ENCODE measurements at places on chromosomes 5 and 9. TPM values are rescaled to one million over a fixed set of nuclear protein-coding genes. Genes with fewer than 3 reads are reported as not detected.

The TMEM38B gene
- total RNA-seq = 22.2 TPM

The KIAA0825 gene
- 0.38 TPM for total RNA-seq

The MFAP3 gene
- total RNA-seq = 16.0 TPM

The FAM170A gene
- not detected for total RNA-seq

The BAAT gene
- total RNA-seq = 0.16 TPM

The PDE6A gene
- not detected for total RNA-seq

The PCDHA10 gene
- total RNA-seq = not detected

The KCNIP1 gene
- total RNA-seq = not detected

The MRNIP gene
- 16.0 TPM for total RNA-seq

DNA sequence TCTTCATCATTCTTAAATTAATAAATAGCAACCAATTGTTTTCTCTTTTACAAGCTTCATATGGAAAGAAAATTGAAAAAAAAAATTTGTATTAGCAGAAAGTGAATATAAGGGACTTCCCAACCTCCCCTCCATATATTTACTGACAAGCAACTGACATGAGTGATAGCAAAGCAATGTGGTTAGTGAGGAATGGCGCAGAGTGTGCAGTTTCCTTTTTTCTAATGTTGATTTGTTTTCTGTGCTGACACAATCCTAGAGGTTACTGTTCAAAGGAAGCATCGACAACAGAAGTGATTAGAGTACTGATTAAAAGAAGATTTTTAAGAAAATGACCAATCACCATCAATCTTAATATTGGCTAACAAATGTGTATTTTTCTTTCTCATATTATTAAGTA is 1.7 kb upstream of the PTGER4 start:
- no peak for DNase-seq

GRCh38 chr5:23494558-23494957 is 12.9 kb upstream of the PRDM9 start:
- no peak for DNase-seq

DNA sequence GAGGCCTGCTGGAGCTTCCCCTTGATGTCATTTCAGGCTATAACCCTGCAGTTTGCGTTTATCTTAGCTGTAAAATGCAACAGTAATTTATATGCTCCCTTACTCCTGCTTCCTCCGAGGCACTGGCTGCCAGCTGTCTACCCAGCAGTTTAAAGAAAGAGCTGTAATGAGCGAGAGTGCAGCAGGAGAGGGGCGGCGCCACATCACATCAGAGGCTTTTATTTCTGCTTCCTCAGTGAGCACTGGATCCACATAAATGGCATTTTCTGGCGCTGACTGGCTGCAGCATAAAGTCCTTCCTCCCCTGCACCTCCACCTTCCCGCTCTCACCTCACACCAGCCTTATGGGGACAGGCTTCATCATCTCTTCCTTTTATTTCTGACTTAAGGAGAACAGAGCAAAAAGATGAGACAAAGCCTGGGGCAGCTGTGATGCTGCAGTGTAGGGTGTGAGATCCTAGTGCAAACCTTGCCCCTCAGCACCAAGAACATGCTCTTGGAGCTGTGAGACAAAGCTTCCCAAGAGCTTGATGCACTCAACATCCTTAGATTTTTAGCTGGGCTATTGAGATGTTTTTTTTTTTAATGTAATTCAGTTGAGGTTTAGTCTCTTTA is 829.6 kb upstream of the ZNF608 start:
- DNase-seq = no peak

GRCh38 chr9:131546336-131547084 is 1.2 kb downstream of the PRRT1B start:
- DNase-seq = no peak

GRCh38 chr5:158320934-158321333 is 462.0 kb upstream of the CLINT1 start:
- no peak for DNase-seq

GRCh38 chr5:3593771-3594509 is 1.7 kb upstream of the IRX1 start:
- no peak for DNase-seq

DNA sequence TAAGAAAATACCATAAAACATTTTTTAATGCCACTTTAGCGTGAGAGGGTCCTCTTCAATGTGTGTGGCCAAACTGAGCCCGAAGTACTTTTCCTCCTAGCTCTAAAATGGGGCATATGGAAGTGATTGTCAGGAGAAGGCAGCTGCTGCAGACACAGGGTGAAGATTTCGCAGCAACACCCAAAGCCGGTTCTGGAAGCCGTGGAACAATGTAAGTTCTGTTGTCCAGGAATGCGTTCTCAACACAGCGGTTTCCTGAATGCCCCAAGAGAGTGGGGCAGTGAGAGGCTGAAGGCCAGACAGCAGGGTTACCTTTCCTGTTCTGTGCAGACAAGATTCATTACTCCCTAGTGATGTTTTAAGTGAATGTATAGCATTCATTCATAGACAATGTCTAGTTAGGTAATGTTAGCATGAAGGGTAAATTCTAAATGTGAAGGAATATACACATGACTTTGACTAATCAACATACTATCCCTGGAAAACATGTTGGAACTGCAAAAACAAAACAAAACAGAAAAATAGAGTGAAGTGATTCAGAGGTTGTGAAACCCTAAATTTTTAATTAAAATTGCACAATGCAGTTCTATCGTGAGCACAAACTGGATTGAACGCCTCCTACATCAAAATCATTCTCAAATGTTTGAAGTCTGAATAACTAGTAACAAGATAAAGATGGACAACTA is 197.0 kb upstream of the SEMA6A start:
- DNase-seq = no peak

DNA sequence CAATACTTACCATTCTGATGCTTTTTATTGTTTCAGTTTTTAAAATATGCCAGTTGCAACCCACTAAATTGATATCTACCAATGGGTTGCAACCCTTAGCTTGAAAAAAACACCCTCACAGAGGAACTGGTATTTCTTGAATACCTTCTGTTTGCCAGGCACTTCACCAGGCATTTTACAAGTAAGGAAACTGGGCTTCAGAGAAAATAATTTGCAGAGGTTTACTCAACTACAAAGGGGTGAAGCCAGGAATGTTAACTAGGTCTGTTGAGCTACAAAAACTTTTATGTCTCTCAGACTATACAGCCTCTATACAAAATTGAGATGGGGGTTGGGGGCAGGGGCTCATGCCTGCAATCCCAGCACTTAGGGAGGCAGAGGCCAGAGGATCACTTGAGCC is 65.0 kb downstream of the STX17 start:
- DNase-seq = no peak

DNA sequence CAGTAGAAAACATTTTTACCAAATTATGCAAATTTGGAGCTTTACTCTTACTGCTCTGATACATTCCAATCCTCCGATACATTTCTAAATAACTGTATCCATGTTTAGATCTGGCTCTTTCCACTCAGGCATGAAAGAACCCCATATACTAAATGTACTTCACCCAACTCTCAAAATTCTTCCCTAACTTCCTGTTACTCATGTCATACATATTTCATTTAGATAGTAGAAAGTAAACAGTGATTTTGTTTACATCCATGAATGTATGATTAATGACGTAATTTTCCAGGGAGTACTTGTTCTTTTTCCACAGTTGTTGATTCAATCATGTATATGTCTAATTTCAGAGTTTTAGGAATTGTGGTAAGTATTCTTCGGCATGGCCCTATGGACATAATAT is 1426.5 kb upstream of the C9orf72 start:
- DNase-seq = no peak

DNA sequence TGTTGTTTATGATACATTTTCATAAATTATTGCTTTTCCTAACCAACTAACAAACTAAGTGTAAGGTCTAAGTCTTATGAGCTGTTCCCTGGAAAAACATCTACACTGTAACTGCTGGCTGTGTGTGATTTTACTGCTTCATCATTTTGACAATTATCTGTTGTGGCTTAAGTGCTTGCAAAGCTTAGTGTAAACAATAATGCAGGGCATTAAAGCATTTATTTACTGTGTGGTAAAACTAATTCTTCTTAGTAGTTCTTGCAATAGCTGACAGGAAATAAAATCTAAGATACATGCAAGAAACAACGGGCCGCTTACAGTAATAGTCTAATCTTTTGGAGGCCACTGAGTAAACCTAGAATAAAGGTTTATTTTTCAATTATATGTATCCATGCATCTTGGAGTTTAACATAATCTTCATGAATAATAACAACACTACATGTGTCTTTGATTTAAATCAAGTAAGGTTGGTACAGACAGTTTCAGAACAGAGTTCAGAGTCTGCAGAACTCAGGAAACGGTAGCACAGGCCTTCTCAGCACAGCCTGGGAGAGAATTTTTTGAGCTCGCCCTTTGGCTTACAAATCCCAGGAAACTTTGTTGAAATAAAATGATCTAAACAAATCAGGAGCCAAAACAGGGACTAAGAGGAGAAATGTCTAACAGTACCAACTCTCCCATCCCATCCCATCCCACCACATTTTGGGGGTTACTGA is 473.1 kb downstream of the NR2F1-AS1 start:
- DNase-seq = no peak

GRCh38 chr9:124594673-124595072 is 87.5 kb upstream of the NR5A1 start:
- DNase-seq = no peak

- no peak for DNase-seq
Measured at GRCh38 chr5:154701181-154701580, 54.0 kb upstream of the LARP1 start.

DNA sequence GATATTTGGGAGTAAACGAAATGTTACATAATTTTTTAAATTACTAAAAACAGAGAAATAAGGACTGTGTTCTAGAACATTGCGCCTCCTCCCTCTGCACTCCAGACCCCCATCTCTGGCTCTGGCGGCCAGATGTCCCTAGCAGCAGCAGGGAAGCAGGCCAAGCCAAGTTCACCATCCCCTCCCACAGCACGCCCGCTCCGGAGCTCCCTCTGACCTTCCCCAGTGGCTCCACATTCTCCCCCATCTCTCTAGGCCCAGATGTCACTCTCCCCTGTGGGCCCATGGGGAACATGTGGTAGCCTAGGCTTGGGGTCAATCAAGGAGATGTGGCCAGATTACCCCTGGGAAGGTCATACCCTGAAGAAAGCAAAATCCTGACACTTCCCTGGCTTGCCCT is 6.3 kb upstream of the WNK2 start:
- no peak for DNase-seq

DNA sequence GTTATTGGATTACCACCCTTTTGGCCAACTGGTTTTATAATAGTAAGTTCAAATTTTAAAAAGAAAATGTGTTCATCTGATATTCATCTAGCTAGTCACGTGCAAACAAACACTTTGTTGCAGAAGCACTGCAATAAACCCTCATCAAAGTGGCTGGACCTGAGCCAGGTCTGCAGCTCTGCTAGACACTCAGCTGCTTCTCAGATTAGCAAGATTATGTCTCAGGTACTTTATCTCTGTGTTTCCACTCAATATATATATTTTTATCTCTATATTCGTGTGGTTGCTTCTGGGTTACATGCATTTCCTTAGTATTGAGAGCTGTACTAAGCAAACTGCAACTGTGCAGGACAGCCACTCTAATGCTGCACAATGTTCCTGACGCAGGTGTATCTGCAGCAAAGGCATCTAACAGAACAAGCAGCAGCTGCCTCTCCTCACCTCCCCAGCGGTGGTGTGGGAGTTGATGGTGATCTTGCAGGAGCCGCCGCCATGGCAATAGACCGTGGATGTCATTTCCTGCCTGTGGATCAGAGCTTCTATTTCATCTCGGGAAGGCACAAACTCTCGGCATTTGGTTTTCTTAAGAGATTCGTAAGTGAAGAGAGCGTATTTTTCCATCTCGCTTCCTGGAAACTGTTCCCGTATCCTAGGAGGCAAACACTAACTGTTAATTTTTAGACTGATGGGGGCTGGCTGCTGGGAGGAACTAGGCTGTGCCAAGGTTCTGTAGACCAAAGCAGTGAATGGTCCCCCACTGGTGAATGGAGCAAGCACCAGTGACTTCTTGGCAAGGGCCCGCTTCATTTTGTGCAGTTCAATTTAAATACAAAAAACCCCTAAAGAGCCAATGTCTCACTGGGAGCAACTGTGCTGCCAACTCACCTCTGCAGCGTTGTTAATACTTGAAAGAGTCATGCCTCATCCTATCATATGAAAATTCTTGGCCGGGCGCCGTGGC is 56.7 kb upstream of the RETREG1 start:
- no peak for DNase-seq

- DNase-seq = no peak
Measured at GRCh38 chr5:58687079-58687478, 104.2 kb downstream of the RAB3C start.

- DNase-seq = peak; percentile 66
Measured at GRCh38 chr9:97398999-97399758, 12.7 kb upstream of the TDRD7 start.

DNA sequence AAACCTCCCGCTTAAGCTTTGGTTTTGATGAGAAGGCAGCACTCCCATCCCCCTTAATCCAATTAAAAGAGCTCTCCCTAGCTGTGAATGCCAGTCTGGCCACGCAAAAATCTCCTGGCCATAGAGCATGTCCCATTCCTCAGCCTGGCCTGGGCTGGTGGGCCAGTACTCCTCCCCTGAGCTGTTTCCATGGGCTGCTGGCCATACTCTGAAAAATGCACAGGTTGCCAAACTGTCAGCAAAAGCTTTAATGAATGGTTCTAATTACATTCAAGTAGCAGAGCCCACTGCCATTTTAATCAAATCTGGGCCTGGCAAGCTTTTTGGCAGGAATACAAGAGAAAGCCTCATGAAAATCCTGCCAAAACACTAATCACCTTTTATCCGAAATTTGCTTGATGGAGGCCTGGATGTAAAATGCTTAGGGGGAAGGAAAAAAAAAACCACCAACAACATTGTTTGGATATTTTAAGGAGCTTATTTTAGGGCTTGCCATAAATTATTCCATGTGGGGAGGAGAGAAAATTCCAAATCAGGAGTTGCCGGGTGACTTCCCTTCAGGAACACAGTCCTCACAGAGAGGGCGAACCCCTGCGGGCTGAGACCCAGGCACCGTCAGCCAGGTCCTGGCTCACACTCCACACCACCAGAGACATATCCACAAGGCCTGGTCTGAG is 243.3 kb downstream of the SEC61B start:
- no peak for DNase-seq

- no peak for DNase-seq
Measured at GRCh38 chr5:34914671-34915138, 599 bp downstream of the RAD1 start.

Data from activated T-cell treated with anti-CD3 and anti-CD28 coated beads, Interleukin-2, amount 50 U/mL, for 4 hours (primary cell).